OCI-LY7 (cell line): ENCODE measurements at places on chromosomes 16 and 17. TPM values are rescaled to one million over a fixed set of nuclear protein-coding genes. Genes with fewer than 3 reads are reported as not detected.

FBXW10B gene
- total RNA-seq: not detected in 2 replicates

- peak; percentile 72 for DNase-seq
These were observed 10.3 kb upstream of the ZFHX3 start for GRCh38 chr16:73058221-73058615.

NXN gene
- 2.0 and 2.8 TPM in 2 replicates for total RNA-seq

GRCh38 chr17:39767147-39767546 lies 29.4 kb downstream of the GRB7 start:
- DNase-seq: no peak

KCNJ2 gene
- 0.55 and 0.57 TPM in 2 replicates for total RNA-seq

ITGB3 gene
- total RNA-seq: 0.17 TPM in 1 of 2 replicates, not detected in the other

RMI2 gene
- total RNA-seq: 126 and 157 TPM in 2 replicates

KCNJ18 gene
- total RNA-seq: not detected in 2 replicates

GRCh38 chr16:56029026-56029425 lies 153.9 kb upstream of the CES5A start:
- no peak for DNase-seq

DNA sequence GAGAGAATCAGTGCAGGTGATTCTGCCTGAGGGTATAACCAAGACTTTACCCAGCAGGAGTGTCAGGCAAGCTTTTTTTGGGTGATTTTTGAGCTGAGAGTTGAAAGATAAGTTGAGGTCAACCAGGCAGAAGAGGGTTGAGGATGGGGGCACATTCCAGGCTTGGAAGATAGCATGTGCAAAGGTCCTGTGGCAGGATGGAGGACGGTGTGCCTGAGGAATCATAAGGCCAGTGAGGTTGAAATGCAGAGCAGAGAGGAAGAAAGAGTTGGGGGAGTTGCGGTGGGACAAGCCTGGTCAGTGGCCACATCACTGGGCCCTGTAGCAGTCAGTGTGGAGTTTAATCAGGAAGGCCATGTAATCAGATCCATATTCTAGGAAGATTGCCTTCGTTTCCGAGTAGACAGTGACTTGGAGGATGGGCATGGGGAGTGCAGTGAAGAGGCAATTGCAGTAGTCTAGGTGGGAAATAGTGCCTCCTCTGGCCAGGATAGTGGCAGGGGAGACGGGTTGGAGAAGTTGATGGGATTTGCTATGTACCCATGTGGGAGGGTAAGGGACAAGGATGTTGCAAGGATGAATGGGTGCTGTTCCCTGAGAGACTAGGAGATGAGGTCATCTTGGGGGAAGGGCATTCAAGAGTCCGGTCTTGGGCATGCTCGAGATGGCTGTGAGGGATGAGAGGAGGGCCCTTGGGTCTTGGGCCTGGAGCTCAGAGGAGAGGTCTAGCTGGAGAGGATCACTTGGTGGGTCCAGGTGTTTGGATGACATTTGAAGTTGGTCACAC lies 3.9 kb downstream of the PLEKHG4 start:
- DNase-seq: no peak

DNA sequence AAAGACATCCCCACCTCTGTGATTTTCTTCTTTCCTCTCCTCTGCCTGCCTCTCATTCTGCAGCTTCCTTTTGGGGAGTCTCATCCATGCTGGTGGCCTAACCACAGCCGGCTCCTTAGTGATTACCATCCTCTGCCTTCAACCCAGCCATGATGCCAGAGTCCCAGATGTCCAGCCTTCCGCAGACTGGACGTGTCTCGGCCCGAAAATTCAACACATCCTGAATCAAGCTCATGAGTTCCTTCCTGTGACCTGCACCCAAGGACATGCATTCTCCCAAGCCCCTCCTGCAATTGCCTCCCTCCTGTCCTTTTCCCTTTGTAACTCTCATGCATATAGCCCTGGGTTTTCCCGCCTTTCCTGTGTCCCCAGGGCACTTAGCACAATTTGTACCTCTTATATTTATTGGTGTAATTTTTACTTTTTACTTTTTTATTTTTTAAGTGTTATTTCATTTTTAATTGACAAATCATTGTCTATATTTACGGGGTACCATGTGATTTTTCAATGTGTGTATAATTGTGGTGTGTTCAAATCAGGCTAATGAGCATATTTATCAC lies 1.2 kb upstream of the SLC13A5 start:
- no peak for DNase-seq

ABCA9 gene
- total RNA-seq: 0.06 TPM in 1 of 2 replicates, not detected in the other

SLC13A2 gene
- not detected in 2 replicates for total RNA-seq

DNA sequence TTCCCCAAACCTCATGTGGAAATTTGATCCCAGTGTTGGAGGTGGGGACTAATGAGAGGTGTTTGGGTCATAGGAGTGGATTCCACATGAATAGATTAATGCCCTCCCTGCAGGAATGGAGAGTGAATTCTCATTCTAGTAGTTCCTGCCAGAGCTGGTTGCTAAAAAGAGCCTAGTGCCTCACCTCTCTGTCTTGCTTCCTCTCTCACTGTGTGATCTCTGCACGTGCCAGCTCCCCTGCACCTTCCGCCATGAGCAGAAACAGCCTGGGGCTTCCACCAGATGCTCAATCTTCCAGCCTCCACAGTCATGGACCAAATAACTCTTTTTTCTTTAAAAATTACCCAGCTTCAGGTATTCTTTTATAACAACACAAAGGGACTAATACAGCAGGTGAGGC lies 72.9 kb upstream of the CLEC3A start:
- no peak for DNase-seq

AHSP gene
- total RNA-seq: not detected in 2 replicates

DNA sequence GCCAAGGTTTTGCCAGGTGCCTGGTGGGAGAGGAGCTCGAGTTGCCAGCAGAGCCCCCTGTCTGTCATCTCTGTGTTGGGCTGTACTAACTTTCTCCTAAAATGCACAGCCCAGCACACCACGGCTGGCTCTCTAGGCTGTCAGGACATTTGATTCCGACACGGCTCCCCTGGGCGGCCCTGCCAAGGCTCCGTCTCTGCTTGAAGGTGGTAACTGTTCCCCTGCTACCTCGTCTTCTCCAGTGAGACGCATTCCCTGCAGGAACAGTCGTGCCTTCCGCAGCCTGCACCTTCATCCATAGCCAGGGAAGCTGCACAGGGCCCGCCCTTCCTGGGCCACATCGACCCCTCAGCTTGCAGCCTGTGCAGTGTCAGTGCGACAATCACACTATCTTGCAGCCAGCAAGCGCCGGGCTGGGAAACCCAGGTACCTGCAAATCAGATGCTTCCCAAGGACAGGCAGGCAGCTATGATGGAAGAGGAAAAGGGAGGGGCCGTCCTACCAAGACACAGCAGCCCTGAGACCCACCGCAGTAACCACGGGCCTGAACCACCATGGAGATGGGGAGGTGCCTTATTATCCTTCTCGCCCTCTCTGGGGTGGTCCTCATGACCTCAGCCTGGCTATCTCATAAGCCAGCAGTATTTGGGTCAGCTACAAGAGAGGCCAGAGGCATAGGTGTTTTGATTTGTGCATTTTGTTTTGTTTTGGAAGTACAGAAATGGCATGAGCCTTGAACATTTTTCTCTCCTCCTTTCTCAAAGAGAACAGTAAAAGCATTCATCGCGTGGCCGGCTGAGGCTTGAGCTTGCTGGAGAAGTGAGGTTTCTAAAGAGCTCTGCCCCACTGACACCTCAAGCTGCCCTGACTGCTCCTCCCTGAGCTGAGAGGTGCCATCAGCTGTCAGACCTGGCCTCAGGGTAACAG lies 361.7 kb upstream of the TNRC6C start:
- no peak for DNase-seq

DNA sequence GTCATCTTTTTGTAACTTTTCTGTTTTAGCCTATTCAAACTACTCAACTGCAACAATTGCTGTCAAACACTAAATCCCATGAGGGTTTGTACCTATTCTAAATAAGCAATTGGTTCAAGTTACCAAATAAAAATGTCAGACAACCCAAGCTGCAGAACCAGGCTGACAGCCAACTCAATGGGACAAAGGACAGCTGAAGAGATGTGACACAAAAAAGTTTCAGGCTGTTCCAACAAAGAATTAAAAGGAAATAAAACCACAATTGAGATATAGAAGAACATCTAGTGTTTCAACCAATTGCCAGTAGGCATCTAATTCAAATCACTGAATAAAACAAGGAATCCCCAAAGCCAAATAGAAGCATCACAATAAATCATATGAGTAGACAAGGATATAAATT lies 49.3 kb downstream of the GRB7 start:
- DNase-seq: no peak

MT1F gene
- total RNA-seq: 1.8 TPM in 1 of 2 replicates, not detected in the other

GRCh38 chr17:65856865-65857264 lies 295.4 kb upstream of the AXIN2 start:
- DNase-seq: no peak

SP2 gene
- total RNA-seq: 22.1 and 24.1 TPM in 2 replicates

CNTNAP1 gene
- total RNA-seq: 6.8 TPM in 2 replicates

SEC14L5 gene
- not detected in 2 replicates for total RNA-seq

- DNase-seq: no peak
These were observed 185.9 kb upstream of the MAF start for GRCh38 chr16:79786389-79786788.
